M059J (cell line): ENCODE measurements at places on chromosomes 2 and 18.
A peak's percentile ranks its signal among the peaks of the same experiment; 100 is the strongest.

DNA sequence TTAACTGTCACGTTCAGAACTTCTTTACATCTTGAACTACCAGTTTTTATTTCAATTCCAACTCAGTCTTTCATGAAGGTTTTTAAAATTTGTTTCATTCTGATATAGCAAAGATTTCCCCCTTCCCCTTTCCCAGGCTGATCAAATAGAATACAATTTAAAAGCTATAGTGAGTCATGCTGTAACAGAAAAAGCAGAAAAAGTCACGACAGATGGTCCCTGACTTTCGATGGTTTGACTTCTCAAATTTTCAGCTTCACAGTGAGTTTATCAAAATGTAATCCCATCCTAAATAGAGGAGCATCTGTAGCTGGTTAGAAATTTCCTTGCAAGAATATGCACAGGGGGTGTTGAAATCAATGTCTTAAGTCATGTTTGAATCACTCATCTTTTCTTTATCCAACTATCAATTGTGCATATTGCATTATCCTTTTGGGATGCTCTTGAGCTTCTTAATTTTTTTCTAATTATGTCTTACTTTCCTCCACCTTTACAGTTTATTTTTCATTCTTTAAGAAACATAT lies 500.3 kb downstream of the LRP1B start:
- no peak for DNase-seq

GRCh38 chr2:52794581-52794980 lies 973.0 kb upstream of the CHAC2 start:
- DNase-seq: no peak

DNA sequence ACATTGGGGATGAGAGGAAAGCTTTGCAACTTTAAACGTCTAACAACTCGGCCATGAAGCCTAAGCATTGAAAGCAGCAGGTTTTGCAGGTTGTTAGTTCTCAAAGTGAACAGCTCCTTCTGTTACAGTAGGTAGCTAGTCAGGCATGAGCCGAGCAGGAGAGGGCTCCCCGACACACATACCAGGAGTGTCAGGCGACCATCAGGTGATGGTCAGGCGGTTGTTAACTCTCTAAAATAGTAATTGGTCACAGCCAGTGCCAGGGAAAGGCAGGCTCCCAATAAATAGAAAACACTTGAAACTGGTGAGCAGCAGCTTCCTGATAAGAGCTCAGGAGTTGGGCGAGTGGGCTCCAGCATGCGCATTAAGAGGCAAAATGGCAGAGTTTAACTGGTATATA lies 53.5 kb upstream of the DAPL1 start:
- no peak for DNase-seq

DNA sequence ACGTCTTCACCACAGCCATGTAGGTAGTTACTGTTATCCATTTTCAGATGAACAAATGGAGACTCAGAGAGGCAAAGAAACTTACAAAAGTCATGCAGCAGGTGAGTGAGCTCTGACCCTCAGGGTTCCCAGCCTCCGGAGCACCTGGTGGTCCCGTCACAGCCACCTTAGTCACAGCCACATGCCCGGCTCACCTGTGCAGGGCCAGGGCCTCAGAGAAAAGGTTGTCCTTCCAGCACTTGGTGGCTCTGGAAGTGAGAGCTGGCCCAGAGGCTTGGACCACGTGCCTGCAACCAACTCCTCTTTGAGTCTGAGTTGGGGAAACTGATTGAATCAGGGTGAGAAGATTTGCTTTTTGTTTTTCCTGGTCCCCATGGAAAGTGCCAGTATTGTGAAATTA lies 189.3 kb downstream of the GLI2 start:
- no peak for DNase-seq

GRCh38 chr2:136133176-136133575 lies 15.2 kb upstream of the CXCR4 start:
- DNase-seq: no peak

DNA sequence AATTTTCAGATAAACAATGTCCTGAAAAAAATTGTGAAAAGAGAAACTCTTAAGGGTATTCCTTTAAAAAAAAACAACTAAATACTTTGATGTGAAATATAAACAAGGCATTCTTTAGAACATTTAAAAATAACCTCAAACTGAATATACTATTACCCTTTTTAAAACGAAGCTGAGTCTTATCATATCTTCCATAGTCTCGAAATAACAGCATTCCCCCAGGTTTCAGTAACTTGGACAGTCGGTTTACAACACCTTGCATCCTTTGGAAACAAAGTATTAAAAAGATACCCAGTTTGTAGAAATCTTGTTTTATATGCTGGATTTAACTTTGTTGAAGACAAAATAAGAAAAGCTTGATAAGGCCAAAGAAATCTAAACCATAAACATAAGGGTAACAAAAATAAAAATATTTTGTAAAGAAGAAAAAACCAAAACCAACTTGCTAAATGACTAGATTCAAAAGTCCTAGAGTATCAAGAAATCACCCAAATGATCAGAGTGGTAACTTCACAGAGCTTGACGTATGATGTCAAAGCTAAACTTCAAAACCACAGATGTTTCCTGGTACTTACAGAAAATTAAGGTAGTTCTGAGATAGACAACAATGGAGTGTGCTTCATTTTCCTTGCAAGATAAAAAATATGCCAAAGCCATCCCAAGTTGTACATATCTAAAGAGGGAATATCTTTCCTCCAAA lies 107.8 kb downstream of the METTL8 start:
- no peak for DNase-seq

GRCh38 chr2:237889016-237889415 lies 29.6 kb downstream of the RAMP1 start:
- no peak for DNase-seq

DNA sequence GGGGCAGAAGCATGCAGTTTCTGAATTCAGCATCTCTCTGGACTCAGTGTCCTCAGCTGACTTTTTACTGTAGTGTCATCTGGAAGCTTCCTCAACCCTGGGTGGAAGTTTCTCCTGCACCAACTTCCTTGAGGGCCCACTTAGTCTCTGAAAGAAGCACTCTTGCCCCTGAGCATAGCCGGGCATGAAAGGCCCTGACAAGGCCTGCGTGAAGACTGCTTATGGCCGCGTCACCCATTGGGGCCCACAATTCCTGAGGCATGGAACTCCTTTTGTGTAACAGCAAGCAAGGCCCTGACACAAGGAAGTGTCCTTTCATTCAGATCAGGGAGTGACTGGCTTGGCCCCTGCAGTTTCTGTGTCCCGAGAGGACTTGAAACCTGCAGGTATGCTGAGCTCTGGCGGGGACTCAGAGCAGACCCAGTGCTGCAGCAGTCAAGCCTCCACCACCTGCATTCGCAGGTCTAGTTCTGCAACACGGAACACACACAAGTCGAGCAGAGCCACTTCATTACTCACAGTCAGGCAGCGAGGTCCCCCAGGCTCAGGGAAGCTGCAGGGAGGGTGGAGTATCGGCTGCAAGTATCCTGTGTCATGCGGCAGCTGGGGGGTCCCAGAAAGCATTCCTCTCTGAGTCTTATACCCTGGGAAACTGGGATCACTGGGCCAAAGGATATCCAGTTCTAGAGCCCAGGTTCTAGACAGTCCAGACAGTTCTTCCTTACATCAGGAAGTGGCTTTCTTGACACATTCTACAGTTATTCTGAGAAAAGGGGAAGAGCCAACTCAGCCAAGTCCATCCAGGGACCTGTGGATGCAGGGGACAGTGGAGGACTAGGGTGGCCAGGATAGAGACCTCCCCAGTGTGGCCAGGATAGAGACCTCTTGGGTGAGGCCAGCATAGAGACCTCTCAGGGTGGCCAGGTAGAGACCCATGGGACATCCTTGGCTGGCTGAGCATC lies 35.6 kb upstream of the PRLH start:
- no peak for DNase-seq

DNA sequence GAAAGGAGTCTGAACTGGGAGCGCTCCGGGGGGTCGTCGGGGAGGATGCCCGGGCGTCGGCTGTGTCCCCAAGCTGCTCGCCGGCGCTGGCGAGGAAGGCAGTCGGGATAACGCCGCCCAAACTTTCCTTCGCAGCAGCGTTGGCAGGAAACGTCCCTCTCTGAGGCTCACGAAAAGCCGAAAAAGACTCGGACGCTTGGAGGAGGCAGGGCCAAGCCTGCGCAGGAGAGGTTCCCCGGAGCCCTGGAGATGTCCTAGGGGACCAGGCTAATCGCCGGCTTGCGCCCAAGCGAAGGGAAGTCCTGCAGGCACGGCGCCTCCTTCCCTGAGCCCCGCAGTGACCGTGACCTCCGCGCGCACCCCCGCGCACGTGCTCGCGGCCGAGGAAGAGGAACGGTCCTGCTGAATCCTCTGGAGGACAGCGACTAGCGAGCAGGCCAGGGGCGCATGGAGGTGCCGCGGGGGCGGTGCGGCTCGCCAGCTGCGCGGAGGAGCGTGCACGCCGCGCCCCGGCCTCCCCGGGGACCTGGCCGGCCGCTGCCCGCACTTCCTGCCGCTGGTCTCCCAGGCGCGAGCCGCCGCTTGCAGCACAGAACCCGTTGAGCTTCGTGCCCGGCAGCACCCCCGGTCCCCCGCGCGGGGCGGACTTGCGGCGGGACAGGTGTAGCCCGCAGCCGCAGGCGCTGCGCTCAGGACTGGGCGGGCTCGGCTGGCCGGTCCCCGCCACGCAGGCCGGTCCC lies at the start of gene SH3RF3:
Gene SH3RF3, plus strand, starts transcription at position 590 of the 740 bp plus-strand sequence.
- peak; percentile 67 for DNase-seq

DNA sequence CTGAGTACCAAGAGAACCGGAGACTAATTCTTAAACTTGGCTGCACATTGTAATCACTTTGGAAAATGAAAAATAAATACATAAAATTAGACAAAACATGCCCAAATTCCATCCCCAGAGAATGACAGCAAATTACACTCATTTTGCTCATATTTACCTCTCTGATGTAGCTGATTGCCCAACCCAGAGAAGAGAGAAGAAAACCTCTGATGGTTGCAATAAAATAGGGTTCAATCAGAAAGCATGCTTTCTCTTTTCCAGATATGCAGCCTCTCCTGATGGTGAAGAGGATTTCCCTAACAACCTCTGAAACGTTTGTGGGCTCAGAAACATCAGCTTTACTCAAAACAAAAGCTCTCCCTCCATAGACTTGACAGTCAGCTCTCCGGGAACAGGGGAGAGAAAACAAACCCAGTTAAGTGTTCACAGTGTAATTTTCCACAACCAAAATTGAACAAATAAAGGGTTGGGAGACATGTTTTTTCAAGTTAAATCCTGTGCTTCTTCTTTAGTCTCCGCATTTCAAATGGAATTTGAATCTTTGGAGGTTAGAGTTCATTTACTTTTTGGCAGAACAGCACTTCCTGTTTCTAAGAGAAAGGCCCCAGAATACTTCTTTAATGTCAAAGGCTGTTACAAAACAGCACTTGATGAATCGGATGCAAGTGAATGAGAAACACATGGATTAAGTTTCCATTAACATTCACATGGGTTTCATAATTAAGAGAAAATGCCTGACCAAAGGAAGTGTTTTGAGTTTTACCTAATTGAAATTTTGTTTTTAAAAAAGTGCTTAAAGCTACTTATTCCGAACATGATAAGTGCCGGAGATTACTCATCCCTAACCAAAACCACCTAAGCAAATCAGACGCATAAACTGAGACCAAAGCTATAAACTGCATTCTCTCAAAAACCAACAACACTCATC lies 570.1 kb upstream of the SYT4 start:
- peak; percentile 77 for DNase-seq

DNA sequence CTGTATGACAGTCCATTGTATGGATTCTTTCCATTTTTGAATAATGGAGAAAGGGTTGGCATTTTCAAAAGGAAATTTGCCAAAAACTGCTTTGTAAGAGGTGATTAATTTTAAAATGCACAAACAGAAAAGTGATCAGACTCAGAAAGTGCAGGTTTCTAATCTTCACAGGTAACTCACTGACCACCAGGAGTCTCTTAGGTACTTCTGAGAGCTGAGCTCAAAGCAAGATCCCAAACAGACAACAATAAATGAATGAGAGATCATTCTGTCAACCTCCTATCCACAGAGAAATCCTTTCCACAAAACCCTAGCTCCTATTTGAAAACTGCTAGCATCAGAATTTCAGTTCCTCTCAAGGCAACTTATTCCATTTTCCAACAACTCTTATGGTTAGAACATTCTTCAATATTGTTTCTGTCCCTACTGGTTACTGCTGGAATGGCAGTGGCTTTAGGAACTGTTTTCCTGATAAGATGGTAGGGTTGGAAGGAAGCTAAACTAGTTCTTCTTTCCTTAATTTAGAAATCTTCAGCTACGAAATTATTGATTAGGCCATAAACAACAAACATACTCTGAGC lies 20.6 kb upstream of the HAAO start:
- peak; percentile 36 for DNase-seq

GRCh38 chr18:11070593-11070992 lies 78.8 kb downstream of the PIEZO2 start:
- no peak for DNase-seq

DNA sequence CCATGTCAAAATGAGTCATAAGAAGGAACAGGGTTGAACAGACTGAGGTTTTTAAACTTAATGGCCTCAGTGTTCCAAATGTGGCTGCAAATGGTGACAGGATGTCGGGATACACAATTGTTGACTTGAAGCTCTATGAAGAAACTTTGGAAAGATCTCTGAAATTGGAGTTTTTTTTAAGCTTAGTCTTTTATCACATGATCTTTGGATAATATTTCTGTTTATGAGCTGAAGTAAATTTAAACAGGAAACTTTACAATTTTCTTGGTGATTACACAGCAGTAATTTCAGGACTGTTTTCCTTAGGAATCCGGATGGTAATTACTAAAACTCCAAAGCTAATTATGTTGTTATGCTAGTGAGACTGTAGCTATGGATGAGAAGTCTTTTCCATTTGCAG lies 199.1 kb upstream of the NRXN1 start:
- DNase-seq: no peak

GRCh38 chr18:30486856-30487255 lies 555.7 kb downstream of the DSC3 start:
- peak; percentile 26 for DNase-seq

GRCh38 chr2:177830881-177831386 lies 241.6 kb downstream of the PDE11A start:
- no peak for DNase-seq

DNA sequence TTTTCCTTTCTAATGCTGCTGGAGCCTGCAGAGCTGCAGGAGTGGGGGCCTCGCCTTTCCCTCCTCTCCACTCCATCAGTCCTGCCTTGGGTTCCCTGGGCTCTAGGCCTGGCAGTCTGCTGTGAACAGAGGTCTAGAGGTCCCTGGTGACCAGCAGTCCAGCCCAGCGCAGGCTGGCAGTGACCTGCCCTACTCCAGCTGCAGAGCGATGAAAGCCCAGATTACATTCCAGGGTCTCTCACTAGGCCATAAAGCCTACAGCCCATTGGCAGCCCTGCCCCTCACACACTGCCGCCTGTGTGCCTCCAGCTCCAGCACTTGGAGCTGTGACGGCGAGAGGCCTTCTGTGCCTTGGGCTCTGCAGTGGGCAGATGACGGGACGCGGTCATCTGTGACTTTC lies 14.8 kb upstream of the MAL start:
- no peak for DNase-seq

DNA sequence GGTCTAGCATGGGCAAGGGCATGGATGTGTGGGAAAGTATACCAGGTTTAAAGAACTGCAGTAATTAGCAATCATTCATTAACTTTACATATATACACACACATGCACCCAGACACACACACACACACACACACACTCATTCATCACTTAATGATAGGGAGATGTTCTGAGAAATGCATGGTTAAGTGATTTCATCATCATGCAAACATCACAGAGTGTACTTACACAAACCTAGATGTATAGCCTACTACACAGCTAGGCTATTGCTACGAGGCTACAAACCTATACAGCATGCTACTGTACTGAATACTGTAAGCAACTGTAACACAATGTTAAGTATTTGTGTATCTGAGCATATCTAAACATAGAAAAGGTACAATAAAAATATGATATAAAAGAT lies 83.6 kb downstream of the COLEC12 start:
- no peak for DNase-seq
